Activated CD8-positive, alpha-beta memory T cell treated with anti-CD3 and anti-CD28 coated beads for 1 hour (primary cell): ENCODE measurements at places on chromosomes 5 and 9.

DNA sequence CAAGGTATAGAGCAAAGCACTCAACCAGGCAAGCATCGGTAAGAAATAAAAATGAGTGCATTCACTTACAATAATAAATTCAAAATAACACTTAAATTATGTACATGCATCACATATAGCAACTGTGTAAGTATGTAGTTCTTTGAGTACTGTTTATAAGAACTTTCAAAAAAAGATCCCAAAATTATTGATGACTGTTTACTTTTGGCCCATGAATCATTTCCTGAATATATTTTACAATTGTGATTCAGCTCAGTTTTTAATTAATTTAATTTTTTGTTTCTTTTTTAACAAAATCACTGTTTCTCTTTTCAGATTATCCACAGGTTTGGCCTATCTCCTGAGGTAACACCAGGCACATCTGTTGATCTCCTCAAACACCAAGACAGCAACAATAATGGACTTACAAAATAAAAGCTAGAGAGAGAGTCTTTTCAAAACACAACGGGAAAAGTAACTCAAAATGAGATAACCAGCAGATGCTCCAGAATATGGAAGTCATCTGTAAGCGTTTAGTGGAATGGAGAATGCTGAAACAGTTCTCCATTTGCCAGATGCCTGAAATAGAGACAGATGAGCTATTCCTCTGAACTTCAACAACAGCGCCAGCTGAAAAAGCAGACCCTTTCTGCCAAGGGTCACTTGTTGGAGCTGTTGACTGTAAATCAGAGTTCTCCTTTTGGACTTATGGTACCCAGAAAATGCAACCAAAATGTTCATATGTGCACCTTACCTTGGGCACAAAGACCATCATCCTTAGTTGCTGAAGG, 348.6 kb upstream of the RGMB start:
- DNase-seq, result no peak

GRCh38 chr5:157283434-157283833, 17.5 kb downstream of the CYFIP2 start:
- DNase-seq, result no peak

GRCh38 chr5:82107267-82107666, 135.4 kb downstream of the ATG10 start:
- DNase-seq, result no peak

DNA sequence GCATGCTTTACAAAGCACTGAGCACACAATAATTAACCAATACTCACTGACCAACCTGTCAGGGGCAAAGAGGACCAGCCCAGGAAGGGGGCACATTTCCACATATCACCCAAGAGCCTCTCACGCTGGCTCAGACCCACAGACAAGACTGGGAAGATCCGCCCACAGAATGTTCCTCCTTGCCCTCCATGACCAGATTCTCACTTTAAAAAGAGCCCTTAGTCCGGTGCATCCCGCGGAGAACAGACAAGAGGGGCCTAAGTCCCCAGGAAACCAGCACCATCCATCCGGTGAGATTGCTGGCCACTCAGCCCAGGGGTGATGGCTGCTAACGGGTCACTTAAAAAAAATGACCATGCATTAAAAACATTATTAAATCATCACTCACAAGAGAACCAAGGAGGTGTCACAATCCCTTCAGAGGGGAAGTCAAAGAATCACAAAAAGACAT, 32.9 kb downstream of the SEMA4D start:
- DNase-seq, result no peak

- DNase-seq, result no peak
Measured at GRCh38 chr5:58855851-58856739, 273.2 kb downstream of the RAB3C start.

DNA sequence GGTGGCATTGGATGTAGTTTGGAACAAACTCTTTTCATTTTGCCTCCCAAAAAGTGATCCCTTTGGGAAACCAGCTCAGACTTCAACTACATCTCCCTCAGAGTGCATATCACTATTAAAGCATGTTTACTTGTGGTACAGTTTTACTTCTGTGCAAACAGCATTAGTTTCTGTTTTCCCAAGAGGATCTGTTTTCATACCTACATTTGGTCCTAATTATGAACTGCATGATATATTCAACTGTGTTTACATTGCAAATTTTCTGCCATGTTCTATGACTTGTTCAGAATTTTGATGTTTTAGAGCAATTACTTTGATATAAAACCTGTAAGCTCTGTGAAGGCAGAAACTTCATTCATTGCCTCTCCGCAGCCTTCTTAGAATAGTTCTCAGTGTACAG, 681.5 kb upstream of the ACO1 start:
- DNase-seq, result no peak

DNA sequence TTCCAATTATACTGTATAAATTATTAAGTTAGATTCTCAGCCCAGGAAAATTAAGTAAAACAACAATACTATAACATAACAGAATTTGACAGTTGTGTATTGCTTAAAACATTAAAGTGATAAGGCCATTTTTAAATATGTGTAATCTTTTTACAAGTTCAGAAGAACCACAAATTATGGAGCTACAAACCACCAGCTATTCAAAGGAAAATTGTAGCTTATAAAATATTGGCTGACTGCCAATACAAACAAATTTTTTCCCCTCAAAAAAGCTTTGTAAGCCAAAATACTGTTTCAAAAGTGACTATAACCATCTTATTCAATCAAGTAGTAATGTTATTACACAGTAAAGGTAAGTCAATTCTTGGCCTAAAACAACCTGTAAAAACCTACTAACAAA, 21.9 kb downstream of the STRBP start:
- no peak for DNase-seq

DNA sequence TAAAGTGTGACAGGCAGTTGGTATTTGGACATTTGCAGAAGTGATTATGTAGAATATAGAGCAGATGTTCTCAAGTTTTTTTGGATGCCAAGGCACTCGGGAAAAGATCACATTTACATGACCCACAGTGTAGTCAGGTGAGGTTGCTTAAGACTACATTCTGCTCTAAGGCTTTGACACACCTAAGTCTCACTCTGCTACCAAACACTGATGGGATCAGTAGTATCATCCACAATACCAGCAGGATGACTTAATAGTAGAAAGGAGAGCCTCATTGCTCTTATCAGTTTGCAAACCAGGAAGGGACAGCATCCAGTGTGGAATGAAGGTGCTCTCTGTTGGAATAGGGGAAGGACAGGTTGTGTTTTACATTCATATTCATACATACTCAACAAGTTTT, 2.5 kb upstream of the SPATA31D1 start:
- no peak for DNase-seq

- DNase-seq, result no peak
Measured at GRCh38 chr5:151253605-151253950, 593 bp downstream of the GM2A start.

DNA sequence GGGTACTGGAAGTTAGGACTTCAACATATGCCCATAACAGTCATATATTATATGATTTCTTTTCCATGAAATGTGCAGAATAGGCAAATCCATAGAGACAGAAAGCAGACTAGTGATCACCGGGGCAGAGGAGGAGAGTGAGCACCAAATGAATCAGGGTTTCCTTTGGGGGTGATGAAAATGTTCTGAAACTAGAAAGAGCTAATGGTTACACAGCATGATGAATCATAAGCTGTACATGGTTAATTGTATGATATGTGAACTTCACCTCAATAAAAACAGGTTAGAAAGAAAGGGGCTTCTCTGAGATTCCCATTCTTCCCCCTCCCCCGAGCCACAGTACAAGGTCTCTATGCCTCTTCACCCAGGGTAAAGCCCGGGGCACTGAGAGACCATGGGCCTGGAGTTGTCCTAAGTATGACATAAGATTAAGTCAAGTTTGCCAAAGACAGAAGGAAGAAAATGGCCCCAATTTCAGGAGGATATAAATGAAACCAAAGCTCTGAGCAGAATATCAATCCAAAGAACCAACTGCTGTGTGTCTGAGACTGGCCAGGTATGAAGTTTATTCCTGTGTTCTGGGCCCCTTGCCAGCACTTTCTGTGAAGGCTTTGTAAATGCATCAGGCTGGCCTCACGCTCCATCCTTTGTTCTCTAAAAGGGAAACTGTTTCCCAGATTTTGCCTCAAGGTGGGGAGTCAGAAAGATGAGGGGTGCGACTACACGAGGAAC, 243.8 kb downstream of the CDK5RAP2 start:
- no peak for DNase-seq

GRCh38 chr5:19866090-19866450, 121.9 kb downstream of the CDH18 start:
- DNase-seq, result no peak

DNA sequence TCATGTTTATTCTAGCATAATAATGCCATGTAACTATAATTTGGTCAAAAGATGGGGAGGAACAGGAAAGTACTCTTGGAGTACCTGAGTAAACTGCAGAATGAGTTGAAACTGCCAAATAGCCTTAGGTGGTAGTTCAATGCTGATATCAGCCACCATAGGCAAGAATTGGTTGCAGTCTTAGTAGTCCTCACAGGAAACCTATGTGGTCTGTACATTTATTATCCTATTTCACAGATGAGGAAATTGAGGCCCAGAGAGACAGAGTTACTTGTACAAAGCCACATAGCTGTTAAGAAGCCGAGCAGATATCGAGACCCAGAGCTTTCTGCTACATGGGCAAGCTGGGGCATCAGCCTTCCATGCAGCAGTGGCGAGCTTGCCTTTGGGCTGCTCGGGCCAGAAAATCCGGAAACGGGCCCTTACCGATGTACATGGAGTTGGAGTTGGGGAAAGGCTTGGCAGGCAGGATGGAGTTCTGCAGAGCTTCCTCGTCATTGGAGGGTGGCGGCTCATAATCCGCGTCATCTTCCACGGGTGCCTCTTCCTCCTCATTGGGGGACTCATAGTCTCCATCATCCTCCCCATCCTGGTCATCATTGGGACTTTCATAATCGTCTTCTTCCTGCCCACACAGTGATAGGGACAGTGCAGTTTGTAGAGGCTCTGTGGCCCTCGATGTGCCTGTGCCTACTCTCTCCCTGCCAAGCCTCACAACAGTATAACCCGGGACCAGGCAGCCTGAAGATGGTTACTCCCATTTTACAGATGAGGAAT, 27.1 kb downstream of the LCP2 start:
- no peak for DNase-seq

GRCh38 chr5:151721812-151722391, 35.2 kb upstream of the SPARC start:
- no peak for DNase-seq

GRCh38 chr5:38051711-38052511, 206.4 kb upstream of the EGFLAM start:
- no peak for DNase-seq

GRCh38 chr5:68033961-68034571, 181.5 kb upstream of the PIK3R1 start:
- no peak for DNase-seq

GRCh38 chr9:129273136-129273895, 95.3 kb upstream of the IER5L start:
- DNase-seq, result no peak

DNA sequence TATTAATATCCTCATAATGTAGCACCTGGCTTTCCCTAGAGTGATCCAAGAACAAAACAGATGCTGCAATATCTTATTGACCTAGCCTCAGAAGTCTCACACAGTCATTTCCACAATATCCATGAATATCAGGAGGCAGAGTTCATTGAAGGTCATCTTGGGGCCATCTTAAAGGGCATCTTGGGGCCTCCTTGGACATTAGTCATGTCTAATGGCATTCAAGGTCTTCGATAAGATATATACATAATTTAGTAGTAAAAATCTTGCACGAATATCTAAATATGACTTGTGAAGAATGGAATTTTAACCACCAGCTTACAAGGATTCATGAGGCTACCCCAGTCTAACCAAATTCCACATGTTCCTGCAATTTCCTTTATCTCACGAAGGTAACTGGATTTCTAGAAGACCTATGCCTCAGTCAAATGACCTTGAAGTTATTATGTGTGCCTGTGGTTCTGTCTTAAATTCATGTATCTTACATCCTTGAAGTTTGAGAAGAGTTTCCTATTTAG, 163.6 kb upstream of the SPEF2 start:
- no peak for DNase-seq

DNA sequence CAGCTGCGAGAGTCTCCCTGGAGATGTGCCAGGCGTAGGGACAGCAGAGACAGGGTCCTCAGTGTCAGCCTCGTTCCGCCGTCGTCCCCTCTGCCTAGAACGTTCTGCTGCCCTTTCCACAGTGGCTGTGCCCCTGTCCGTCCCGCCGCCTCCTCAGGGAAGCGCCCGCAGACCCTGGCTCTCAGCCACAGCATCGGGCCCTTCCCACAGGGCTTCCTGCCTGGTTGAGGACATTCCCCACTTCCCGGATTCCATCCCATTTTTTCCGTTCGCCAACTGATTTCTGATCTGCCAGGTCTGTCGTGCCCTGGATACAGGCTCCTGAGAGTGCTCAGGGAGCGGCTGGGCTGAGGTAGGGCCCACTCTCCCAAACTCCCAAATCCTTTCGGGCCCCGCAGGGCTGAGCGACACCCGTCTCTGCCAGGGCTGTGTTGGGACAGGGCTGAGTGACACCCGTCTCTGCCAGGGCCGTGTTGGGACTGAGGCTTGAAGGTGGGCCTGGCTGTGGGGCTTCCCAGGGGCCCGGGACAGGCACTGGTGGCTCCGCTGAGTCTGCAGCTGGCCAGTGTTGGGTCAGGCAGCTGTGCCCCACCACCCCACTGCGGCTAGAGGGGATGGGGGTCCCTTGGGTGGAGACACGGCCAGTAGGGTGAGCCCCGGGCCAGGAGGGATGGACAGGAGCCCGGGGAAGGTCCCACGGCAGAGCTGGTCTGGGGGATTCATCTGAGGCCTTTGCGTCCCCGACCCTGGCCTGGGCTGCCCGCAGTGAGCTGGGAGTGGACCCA, 15.9 kb downstream of the DNLZ start:
- no peak for DNase-seq

GRCh38 chr9:86821006-86821845, 126.1 kb downstream of the GAS1 start:
- no peak for DNase-seq

GRCh38 chr5:76930083-76930482, 22.8 kb upstream of the CRHBP start:
- no peak for DNase-seq

DNA sequence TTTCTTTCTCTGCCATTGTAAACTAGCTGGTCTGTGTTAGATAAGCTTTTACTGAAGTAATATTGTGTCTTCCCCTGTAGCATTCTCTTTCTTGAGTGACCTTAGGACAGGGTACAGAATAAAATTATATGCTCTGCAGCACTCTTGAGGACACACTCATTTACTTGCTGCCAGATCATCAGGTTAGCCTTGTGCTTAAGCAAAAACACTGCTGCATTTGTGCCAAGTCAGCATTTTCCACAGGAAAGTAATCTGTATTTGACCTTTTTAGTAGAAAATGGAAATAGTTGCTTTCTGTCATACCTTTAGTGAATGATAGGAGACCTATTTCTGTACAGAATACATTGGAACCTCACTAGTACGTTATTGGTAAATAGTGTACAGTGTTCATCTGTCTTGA, 54.2 kb downstream of the LMNB1 start:
- DNase-seq, result no peak

GRCh38 chr9:134473141-134474054, 147.1 kb downstream of the RXRA start:
- DNase-seq, result no peak

DNA sequence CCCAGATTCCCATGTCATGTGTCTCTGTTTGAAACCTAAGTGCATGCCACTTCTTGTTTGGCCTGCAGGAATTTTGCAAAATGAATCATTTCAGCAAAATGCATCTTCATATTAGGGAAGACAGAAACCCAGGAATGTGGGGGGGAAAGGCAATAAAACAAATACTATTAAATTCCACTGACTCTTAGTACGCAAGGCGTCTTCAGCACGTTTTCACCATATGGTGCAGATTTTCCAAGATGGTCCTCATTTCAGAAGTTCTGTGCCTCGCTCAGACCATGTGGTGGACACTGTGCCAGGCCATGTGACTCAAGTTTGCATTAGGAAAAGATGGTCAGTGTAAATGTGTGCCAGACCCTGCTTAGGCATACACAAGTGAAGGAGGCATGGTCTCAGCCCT, 184.0 kb downstream of the ACTL7B start:
- DNase-seq, result no peak
